ENCODE measurements at places on chromosomes 3 and 15.

DNA sequence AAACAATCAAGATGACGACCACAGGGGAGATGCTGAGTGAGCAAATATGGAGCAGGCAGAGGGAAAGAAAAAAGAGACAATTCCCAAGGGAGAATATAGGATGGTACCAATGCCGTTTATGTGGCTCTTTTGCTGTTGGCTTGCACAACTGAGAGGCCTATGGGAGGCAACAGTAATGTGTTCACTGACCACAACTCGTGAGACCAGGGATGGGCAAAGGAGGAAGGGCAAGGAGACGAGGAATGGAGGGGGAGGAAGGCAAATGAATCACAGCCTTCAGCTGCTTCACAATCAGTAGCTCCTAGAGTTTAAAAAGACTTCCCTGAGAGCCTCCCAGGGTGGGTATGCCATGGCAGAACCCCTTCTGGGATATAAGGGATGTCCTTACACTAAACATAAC, 131.5 kb downstream of the SLC9A9 start:
- DNase-seq, result no peak

- DNase-seq, result no peak
These were observed 28.0 kb upstream of the CAV3 start for GRCh38 chr3:8705575-8705974.

DNA sequence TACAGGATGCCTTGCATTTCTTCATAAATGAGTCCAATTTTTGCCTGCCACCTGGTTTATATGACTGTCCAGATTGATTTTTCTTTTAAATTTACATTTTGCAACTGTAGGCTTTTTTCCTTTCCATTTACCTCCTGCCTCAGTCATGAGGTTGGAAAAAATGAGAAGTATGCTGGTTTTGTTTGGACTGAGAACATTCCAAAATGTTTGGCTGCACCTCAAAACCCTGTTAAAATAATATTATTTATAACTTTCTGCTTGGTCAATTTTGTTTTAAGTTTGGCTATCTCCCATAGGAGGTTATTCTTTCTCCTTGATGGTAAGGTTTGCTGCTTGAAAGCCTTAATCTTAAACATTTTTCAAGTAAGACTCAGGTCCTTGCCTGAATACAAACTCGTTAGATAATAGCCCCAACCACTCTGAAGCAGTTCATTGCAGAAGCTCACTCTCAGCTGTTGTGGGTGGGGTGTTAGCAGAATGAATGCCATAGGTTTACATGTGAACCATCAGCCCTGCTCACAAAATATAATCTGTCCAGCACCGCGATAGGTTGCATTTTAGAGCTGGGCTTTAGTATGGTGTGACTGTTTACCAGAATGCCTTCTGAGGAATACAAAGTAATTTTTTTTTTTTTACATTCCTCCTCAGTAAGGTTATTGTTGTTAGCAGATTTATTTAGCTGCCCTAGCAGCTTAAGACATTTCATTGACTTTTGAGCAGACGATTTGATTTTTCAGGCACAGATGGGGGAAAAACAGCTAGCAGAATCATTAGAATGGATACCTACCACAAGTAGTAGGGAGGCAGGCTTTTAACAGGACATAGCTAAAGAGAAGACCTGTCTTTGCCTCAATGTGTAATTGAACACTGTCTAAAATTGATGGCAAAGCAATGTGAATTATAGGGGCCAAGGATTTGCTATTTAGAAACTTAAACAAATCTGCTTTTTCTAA, 630.8 kb upstream of the KCNMB2 start:
- DNase-seq, result no peak

- DNase-seq, result no peak
These were observed 11.3 kb downstream of the SHISA5 start for GRCh38 chr3:48492461-48493202.

- no peak for DNase-seq
These were observed 2.7 kb downstream of the RBM6 start for GRCh38 chr3:49942651-49943050.

DNA sequence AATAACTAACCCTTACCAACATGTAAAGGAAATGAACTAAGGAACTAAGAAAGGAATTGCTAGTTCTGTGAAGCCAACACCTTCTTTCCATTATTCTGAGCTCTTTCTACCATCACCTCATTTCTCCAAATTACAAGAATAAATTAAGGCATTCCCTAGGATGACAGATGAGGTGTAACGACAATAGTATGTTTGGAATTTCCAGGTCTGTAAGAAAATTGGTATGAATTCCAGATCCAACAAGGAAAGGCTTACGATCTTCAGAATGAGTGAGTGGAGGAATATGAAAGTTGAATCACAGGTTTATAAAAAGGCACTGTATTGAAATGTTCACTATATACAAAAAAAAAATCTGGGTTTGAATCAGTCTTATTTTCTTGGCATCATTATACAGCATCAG, 4.5 kb upstream of the NANOGP8 start:
- DNase-seq, result no peak

GRCh38 chr3:56291953-56292352, 176.3 kb downstream of the ERC2 start:
- no peak for DNase-seq

DNA sequence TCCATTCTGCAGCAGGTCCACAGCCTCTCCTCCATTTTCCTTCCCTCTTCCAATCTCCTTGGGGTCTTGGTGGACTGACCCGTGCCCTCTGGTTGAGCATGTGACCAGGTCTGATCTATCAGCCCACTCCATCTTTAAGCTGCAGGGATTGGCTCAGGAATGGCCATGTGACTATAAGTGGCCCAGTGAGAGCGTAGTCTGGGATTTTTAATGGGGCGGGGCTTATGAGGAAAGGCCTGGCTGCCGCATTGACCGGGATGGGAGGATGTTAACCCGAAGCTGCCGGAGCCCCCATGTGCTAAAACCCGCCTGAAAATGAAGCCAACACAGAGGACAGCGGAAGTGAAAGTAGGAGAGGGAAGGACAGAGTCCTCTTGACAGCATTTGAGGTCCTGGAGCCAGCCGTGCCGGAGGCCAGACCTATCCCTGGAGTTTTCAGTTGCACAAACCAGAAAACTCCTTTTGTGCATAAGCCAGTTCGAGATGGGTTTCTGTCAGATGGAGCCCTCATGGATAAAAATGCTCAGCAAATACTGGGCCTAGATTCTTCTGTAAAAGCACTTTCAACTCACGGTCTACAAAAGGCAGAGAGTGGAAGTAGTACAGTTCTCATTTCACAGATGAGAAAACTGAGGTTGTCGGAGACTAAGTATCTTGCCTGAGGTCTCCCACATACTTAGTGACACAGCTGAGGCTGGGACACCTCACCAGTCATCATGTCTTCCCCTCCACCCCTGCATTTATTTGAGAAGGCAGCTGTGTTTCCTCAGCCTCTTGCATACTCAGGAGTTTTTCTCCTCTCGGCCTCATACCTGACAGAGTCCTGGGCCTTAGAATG, 61.9 kb downstream of the ATP2B2 start:
- DNase-seq, result no peak

GRCh38 chr3:13715961-13716360, 163.9 kb downstream of the WNT7A start:
- DNase-seq, result no peak

GRCh38 chr3:31086698-31087097, 192.2 kb upstream of the GADL1 start:
- DNase-seq, result no peak

Measured in stimulated activated CD4-positive, alpha-beta T cell treated with anti-CD3 and anti-CD28 coated beads, Interleukin-4, amount 100 ng/mL, for 24 hours (primary cell).